AG04449 (cell line): ENCODE measurements at places on chromosomes 3 and 15.
A peak's percentile ranks its signal among the peaks of the same experiment; 100 is the strongest.

GRCh38 chr3:186099178-186099577 is 9.7 kb downstream of the ETV5 start:
- no peak for DNase-seq

- DNase-seq, result no peak
Measured at GRCh38 chr3:65748326-65748725, 290.4 kb downstream of the MAGI1 start.

- DNase-seq, result no peak
Measured at GRCh38 chr3:31476209-31476608, 56.5 kb upstream of the STT3B start.

DNA sequence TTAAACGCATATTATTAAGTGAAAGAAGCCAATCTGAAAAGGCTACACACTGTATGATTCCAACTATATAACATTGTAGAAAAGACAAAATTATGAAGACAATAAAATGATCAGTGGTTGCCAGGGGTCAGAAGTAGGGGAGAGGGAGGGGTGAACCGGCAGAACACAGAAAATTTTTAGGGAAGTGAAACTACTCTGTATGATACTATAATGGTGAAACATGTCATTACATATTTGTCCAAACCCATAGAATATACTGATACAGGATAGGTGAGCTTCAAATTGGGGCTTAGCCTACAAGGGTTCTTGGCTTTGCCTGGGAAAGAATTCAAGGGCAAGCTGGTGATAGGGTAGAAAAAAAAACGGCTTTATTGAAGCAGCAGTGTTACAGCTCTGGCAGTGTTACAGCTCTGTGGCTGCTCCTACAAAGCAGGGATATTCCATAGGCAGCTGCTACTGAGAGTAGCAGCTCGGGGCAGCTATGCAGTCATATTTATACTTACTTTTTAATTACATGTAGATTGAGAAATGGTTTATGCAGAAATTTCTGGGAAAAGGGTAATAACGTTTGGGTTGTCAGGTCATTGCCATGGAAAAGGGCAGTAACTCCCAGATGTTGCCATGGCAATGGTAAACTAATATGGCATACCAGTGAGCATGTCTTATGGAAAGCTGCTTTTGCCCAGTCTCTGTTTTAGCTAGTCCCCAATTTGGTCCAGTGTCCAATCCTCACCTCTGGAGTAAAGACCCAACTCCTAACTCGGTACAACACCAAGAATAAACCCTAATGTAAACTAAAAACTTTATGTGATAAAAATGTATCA is 125.1 kb upstream of the SLC25A36 start:
- DNase-seq, result no peak

- no peak for DNase-seq
Measured at GRCh38 chr3:187291001-187291511, 481 bp downstream of the MASP1 start.

DNA sequence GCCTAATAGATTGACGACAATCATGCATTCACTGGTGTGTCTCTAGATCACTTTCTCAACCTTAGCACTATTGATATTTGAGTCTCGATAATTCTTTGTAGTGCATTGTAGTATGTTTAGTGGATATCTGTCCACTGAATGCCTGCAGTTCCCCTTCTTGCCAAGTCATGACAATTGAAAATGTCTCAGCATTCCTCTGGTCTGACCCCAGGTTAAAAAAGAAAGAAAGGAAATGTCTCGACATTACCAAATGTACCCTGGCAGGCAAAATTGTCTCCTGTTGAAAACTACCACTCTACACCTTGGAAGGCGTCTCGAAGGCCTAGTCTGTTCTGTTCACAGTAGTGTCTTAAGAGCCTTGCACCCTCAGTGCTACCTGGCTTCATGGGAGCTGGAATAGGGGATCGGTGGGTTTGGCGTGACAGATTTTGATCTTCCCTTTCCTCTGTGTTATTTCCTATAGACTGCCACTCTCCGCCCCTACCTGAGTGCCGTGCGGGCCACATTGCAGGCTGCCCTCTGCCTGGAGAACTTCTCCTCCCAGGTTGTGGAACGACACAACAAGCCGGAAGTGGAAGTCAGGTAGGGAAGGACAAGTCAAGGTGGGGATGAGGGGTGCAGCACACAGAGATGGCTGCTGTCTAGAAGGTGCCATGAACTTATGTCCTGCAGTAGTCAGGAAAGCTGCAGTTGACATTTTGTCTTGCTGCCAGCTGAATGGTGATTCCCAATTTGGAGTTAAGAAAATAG is 4.5 kb downstream of the ARPC4 start:
- no peak for DNase-seq

DNA sequence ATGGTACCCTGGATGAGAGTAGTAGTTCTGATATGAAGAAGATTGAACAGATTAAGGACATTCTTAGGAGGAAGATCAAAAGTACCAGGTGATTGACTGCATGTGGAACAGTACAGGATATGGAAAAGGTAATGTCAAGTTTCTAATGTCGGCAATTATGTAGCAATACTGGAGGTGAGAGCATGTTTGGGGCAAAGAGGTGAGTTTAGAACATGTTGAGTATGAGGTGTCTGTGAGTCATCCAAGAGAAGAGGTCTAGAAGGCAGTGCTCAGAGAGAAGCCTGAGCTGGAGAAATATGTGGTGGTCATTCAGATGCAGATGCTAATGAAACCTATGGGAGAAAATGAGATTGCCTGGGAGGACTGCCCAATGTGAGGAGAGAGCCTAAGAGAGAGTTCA is 305.6 kb downstream of the ZBTB20 start:
- DNase-seq, result no peak

DNA sequence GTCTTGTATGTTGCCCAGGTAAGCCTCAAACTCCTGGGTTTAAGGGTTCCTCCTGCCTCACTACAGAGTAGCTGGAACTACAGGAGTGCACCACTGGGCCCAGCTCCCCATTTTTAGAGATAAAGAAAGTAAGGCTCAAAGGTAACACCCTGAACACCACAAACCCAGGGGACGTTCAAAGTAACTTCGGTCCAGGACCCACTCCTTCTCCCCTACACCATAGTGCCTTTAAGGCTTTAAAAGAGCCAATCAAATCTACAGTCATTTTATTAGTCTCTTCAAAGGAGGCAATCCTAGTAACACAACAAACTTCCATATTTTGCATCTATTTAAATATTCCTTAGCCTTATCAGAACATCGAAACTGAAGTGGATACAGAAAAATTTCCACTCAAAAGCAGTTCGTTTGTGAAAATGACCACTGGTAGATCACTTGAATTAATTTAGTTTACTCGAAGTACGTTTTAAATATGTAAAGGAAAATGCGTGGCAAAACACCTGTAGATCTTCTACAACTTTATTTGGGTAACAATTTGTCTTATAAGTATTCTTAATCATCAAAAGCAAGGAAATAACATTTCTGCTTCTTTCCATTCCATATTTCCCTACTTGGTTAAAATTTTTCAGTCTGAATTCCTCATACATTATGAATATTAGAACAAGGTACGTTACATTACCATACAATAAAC is 1.8 kb downstream of the STAG1 start:
- DNase-seq, result no peak

DNA sequence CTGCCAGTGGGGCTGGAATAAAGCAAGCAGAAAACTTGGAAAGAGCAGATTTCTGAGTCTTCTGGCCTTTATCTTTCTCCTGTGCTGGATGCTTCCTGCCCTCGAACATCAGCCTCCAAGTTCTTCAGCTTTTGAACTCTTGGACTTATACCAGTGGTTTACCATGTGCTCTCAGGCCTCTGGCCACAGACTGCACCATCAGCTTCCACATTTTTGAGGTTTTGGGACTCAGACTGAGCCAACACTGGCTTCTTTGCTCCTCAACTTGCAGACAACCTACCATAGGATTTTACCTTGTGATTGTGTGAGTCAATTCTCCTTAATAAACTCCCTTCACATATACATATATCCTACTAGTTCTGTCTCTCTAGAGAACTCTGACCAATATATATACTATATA is 706.6 kb downstream of the NR2F2 start:
- DNase-seq, result no peak

GRCh38 chr15:57551715-57552677 is 39.7 kb upstream of the MYZAP start:
- peak; percentile 26 for DNase-seq

GRCh38 chr3:194042927-194043326 is 93.0 kb upstream of the HES1 start:
- peak; percentile 53 for DNase-seq

DNA sequence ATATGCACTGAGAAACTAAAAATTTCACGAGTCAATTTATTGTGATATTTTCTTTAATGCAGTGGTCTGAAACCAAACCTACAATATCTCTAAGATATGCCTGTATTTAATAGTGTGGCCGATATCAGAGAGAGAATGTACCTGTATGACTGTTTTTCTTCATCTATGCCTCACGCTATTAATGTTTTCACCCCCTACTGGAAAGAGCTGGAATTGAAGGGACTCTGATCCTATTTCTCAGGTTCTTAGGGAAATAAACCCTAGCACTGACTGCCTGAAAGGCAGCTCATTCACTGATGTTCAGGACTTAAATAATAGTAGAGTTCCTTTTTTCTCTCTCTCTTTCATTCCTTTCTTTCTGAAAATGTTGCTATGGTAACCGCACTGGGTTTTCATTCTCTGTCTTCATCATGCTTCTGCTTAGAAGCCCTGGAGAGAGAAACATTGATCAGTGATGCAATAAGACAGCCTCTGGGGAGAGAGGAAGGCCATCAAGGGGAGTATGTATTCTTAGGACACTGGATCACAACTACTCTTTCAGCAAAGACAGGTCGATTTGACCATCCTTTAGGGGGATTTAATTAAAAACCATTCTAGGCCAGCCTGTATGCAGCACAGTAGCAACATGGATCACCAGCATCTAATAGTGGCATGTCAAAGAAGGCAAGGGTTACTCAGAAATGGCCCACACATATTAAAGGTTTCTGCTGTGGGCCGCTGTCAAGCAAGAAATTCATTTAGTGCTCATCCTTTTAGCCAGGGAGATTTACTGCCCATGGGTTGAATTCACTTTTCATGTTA is 1135.7 kb downstream of the IGSF11 start:
- DNase-seq, result no peak

GRCh38 chr3:134620476-134621115 is 30.2 kb downstream of the KY start:
- no peak for DNase-seq

DNA sequence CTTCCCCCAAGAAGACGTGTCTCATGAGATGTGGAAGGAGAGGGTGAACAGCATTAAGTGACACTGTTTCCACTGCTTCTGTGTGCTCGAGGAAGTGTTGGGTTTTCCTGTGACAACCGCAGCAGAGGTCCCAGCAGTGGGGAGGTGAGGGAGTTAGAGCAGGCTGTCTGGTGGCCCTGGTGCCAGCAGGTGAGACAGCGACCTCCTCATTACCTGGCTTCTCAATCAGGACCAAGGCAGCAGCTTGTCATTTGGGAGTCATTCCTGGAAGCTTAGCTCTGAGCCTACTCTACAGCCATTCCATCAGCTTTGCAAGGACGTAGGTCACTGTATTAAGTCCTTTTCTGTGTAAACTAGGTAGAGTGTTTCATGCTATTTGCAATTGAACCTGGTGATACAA is 63.3 kb upstream of the RGMA start:
- DNase-seq, result no peak

GRCh38 chr3:12798559-12799179 is 2.2 kb downstream of the CAND2 start:
- no peak for DNase-seq

- no peak for DNase-seq
Measured at GRCh38 chr3:12559520-12559919, 2.6 kb downstream of the MKRN2 start.

- DNase-seq, result no peak
Measured at GRCh38 chr3:101665357-101665756, 11.6 kb downstream of the ZBTB11 start.

DNA sequence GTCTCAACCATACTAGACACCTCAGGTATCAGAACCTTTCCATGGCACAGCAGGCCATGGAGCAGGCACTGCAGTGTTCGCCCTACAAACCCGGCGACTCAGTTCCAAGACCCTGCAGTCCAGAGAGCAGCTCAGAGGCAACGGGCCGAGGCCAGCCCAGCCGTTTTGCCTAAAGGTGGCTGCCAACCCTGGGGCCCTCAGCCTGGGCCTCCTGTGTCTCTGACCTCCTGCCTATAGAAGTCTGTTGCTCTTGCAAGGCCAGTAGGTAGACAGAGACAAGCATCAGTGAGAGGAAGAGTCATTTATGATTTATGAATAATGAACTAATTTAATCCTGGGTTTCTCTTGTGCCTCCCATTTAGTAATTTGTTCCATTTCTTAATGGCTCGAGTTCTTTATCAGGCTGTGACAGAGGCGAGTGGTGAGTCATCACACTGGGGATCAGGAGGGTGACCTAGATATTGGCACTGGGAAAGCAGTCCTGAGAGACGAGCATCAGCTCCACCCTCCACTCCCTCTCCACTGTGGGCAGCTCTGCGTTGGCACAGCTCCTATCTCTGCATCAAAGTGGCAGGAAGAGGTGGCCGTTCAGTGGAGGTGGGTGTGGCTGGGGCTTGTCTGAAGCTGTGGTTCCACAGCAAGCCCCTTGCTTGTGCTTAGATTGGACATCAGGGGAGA is 79.8 kb downstream of the ABHD5 start:
- no peak for DNase-seq

- no peak for DNase-seq
Measured at GRCh38 chr3:72533591-72534473, 314.4 kb downstream of the SHQ1 start.

- DNase-seq, result no peak
Measured at GRCh38 chr3:192011137-192011536, 550.2 kb downstream of the PYDC2 start.

- DNase-seq, result no peak
Measured at GRCh38 chr3:149967086-149967685, 3.5 kb downstream of the PFN2 start.

- DNase-seq, result no peak
Measured at GRCh38 chr15:25579127-25579526, 140.3 kb upstream of the UBE3A start.

GRCh38 chr3:28240441-28240840 is 978 bp upstream of the CMC1 start:
- DNase-seq, result no peak

DNA sequence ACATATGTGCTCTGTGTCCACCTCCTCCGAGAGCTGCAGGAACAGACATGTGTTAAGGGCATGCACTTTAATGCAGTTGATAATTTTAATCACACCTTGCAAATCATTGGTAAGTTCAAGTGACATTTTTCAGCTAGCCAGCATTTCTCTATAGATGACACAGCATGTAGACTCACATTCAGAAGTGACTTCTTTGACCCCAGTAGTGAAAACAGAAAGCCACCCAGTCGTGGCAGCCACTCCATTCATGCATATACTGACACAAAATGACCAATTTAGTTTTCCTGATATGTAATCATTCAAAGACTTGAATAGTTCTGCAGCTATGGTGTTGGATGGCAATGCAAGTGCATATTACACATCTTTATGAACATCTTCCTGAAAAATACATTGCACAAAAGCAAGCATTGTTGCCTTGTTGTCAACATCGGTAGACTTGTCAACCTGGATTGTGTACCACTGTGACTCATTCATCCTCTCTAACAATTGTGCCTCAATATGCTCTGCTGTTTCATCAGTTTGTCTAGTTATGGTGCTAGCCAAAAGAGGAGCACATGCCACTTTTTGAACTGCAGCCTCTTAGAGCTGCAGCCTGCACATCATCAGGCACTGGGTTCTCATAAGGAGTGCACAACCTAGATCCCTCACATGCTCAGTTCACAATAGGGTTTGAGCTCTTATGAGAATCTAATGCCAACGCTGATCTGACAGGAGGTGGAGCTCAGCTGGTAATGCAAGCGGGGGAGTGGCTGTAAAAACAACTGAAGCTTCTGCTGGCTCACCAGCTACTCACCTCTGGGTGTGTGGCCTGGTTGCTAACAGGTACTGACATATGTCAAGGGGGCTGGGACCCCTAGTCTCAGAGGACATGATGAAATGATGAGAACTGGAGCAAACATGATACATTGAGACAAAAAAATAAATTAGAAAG is 622.0 kb downstream of the PYDC2 start:
- DNase-seq, result no peak
